ENCODE measurements at places on chromosomes 13 and 19. TPM values are rescaled to one million over a fixed set of nuclear protein-coding genes. Genes with fewer than 3 reads are reported as not detected.

The TGFBR3L gene
- total RNA-seq, result not detected

The PLPP2 gene
- total RNA-seq, result 89.1 TPM

The C19orf73 gene
- 0.65 TPM for total RNA-seq

The KLK8 gene
- under 0.01 TPM for total RNA-seq

The NKPD1 gene
- total RNA-seq, result 0.13 TPM

The RNF113B gene
- not detected for total RNA-seq

The FFAR1 gene
- total RNA-seq, result not detected

The GFY gene
- not detected for total RNA-seq

The DACT3 gene
- total RNA-seq, result 0.13 TPM

The ZNF441 gene
- 6.5 TPM for total RNA-seq

The ZNF607 gene
- total RNA-seq, result 5.9 TPM

The LILRB2 gene
- total RNA-seq, result not detected

The ZNF560 gene
- total RNA-seq, result 0.49 TPM

The TBC1D17 gene
- 10.9 TPM for total RNA-seq

The EVI5L gene
- 11.0 TPM for total RNA-seq

The TNFSF9 gene
- 0.69 TPM for total RNA-seq

The NLRP4 gene
- not detected for total RNA-seq

The FCGBP gene
- under 0.01 TPM for total RNA-seq

Measured in bladder microvascular endothelial cell (primary cell).